Effector memory CD4-positive, alpha-beta T cell (primary cell): ENCODE measurements at places on chromosomes 12 and 14.

DNA sequence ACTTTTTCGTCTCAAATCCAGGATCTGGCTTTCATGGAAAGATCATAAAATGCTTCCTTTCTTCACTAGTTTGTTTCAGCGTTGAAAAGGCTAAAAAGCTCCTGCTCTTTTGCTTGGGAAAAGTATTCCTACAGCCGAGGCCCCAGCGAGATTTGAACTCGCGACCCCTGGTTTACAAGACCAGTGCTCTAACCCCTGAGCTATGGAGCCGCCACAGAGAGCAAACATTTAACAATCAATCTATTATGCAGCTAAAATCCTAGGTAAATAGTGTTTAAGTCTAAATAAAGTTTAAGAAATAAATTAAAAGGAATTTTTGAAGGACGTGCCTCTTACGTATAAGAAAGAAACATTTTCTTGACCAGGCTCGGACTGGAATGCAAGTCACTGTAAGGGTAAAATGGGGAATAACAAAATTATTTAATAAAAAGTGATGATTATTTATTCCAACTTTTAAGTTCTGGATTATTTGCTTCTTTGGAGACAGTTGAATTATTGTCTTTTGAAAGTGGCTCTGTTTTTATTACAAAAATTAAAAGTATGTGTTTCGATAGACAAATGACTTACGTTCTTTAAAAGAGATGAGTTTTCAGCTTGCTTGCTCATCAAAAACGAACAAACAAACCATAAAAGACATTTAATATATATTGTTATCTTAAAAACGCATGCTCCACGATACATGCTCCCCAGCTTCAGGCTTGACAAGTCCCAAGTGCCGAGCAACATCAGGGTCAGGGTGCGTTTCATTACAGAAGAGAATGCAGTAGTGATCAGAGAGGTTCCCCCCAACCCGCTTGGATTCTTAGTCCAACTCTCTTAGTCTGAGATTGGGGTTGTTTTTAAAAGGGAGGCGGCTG lies 10.2 kb downstream of the OR6S1 start:
- DNase-seq: peak; percentile 41

- DNase-seq: no peak
Measured at GRCh38 chr12:54000116-54001114, at the start of gene HOXC9. TSS of gene HOXC9 (plus strand) at chr12:54000161. CDS start at chr12:54000189, 28 bp downstream.

GRCh38 chr14:105160776-105161175 lies 7.8 kb downstream of the JAG2 start:
- DNase-seq: no peak

DNA sequence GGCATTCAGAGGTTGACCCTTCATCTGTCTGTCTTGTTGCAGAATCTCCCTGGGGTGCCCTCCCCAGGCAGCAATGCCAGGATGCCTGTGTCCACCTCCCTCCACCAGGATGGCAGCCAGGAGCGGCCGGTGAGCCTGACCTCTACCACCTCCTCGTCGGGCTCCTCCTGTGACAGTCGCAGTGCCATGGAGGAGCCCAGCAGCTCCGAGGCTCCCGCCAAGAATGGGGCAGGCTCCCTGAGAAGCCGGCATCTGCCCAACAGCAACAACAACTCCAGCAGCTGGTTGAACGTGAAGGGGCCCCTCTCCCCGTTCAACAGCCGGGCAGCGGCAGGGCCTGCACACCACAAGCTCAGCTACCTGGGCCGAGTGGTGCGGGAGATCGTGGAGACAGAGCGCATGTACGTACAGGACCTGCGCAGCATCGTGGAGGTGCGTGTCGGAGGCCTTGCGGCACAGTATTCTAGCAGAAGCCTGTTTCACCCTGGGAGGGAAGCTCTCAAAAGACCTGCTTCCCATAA lies 23.4 kb downstream of the PLEKHG3 start:
- no peak for DNase-seq

DNA sequence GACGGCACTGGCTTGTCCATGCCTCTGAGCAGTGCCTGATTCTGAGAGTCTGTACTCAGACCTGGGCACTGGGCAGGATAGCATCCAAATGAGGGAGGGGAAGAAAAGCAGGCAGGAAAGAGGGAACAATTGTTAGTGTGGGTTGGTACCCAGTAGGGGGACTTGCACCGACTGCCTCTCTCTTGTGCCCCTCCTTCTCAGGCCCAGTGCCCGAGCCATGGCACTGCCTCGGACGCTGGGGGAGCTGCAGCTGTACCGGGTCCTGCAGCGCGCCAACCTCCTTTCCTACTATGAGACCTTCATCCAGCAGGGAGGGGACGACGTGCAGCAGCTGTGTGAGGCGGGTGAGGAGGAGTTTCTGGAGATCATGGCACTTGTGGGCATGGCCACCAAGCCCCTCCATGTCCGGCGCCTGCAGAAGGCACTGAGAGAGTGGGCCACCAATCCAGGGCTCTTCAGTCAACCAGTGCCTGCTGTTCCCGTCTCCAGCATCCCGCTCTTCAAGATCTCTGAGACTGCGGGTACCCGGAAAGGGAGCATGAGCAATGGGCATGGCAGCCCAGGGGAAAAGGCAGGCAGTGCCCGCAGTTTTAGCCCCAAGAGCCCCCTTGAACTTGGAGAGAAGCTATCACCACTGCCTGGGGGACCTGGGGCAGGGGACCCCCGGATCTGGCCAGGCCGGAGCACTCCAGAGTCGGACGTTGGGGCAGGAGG lies 2.2 kb downstream of the NAB2 start:
- DNase-seq: no peak

DNA sequence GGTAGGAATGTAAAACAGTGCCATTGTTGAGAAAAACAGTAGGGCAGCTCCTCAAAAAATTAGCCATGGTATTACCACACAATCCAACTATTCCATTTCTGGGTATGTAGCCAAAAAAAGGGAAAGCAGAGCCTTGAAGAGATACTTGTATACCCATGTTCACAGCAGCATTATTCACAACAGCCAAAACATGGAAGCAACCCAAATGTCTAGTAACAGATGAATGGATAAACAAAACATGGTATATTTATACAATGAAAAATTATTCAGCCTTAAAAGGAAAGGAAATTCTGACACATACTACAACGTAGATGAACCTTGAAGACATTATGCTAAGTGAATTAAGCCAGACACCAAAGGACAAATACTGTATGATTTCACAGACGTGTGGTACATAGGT lies 67.6 kb upstream of the GNG2 start:
- DNase-seq: no peak

DNA sequence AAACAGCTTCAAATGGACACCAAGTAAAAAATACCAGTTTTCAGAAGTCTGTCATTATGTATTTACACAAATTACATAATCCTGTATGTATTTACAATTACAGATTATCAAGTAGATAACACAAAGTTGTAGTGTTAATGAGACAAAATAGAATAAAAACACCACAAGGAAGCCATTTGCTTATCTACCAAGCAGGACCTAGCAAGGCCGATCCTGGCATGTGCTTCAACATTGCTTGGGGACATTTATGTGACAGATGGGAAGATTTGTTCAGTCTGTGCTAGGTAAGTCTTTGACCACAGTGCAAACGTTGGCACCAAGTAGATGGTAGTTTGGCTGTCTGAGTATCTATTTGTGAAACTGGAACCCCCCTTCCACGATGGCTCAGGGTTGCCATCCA lies 35.8 kb downstream of the BCAT1 start:
- DNase-seq: no peak

- DNase-seq: no peak
Measured at GRCh38 chr14:60227291-60227690, 21.7 kb upstream of the PPM1A start.

- DNase-seq: no peak
Measured at GRCh38 chr12:124365726-124366430, 71.0 kb downstream of the RFLNA start.

DNA sequence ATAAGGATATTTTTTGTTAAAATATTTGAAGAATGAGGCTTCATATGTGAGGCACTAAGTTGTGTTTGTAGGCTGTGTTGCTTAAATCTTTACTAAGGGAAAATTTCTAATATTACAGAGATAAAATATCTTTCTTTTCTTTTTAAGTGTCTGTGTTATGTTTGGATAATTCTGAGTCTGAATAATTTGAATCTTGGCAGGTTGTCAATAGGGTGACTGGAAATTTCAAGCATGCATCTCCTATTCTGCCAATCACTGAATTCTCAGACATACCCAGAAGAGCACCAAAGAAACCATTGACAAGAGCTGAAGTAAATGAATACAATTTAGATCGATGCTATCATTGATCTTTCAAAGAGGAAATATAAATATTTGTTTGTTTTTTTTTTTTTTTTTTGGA lies 29.4 kb downstream of the TMPO start:
- no peak for DNase-seq

DNA sequence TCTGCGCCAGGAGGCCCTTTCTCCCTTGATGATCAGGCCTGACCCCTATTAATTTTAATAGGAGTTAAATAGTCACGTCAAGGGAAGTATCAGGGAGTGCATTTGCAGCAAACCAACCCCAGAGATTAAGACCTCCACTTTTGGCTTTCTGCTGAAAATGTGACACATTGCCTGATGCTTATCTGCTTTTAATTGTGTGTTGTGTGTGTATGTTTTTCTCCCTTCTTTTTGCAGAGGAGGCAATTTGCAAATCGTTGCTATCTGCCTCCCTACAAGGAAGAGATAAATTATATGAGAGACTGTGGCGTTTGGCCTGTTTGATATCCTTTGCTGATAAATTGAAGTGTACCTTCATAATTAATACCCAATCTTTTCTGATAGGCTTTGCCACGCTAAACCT lies 822.9 kb downstream of the VRK1 start:
- DNase-seq: no peak

DNA sequence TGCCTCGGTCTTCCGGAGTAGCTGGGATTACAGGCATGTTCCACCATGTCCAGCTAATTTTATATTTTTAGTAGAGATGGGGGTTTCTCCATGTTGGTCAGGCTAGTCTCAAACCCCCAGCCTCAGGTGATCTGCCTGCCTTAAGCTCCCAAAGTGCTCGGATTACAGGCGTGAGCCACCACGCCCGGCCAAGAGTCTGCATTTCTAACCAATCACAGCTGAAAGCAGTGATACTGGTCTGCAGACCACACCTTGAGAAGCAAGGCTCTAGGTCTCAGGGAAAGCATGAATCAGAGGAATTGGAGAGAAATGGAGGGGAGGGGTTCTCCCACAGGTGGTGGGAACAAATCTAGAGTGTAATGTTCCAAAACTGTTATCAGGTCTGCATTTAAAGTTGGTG lies 55.2 kb upstream of the TMEM263 start:
- DNase-seq: no peak

GRCh38 chr12:94299846-94300245 lies 151.5 kb downstream of the PLXNC1 start:
- DNase-seq: no peak

DNA sequence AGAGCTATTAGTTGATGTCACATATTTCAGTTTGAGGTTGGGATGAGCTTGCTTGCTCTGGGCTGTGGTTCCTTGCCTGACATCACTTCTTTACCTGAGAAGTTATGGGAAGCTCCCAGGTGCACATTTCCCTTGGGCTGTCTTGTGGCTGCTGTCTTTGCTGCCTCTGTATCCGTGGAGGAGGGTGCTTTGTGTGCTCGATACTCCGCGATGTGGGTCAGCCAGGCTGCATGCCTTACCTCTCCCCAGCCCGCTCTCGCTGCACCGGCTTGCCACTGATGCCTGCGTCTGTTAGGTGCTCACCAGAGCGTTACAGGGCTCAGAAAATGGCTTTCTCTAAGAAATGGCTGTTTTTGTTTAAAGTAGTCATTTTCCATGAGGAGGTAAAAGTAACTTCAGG lies 19.6 kb downstream of the PELI2 start:
- DNase-seq: no peak

GRCh38 chr12:1594261-1595025 lies at the start of gene FBXL14:
TSS of gene FBXL14 (minus strand) at chr12:1594581. CDS start at chr12:1594066, 515 bp downstream.
- DNase-seq: peak; percentile 82
